ENCODE measurements at places on chromosomes 12 and 14.

DNA sequence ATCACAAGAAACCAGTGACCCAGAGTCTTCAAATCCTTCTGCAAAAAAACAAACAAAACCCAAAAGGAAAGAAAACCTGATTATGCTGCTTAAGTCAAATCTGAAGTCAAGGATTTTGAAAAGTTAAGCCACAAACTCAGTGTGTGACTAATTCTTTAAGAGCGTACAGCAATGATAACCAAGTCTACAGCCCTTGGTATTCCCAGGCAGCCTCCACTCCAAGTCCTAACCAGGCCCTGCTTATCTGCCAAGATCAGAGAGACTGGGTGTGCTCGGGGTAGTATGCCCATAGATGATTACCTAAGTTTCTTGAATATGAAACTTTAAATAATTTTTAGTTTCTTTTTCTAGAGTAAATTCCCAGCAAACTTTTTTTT lies 13.1 kb downstream of the PGAM5 start:
- DNase-seq: no peak

GRCh38 chr12:121957861-121958515 lies 39.6 kb downstream of the CFAP251 start:
- no peak for DNase-seq

GRCh38 chr14:65156568-65157366 lies 54.5 kb upstream of the MAX start:
- DNase-seq: no peak

GRCh38 chr14:101124815-101125214 lies 221.3 kb upstream of the RTL1 start:
- DNase-seq: no peak

DNA sequence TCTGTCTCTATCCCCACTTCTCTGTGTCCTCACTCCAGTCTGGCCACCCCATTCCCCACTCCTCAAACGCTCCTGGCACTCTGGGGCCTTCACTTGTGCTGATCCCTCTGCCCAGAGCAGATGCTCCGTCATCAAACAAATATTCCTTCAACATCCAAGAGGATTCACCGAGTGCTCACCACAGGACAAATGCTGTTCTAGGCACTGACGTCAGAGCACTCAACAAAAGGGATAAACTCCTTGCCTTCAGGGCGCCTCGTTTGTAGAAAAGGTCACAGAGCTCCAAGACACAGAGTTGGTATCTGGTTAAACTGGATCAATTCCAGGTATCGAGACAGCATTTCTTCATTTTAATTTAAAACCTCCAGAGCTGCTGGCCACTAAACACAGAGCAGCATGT lies 35.3 kb downstream of the PSMC1 start:
- no peak for DNase-seq

DNA sequence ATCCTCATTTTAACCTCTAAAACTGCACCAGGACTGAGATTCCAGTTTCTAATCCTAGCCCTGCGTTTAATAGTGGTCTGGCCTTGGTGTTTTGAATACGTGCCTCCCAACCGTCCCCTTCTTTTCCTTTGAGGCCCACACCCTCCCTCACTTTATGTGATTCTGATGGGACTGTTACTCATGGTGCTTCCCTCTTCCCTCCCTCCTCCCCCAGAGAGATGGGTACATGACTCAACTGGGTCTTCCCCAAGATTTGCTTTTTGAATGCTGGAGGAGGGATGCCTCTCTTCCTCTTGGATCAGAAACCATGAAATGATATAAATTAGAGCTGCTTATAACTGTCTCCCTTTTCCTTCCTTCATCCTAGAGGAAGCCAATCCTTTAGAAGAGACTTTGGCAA lies 8.2 kb upstream of the PPP2R5E start:
- DNase-seq: no peak

Data from smooth muscle cell of the brain vasculature (primary cell).